Stimulated activated CD8-positive, alpha-beta memory T cell treated with anti-CD3 and anti-CD28 coated beads, Interleukin-2, amount 100 ng/mL, for 1 hour (primary cell): ENCODE measurements at places on chromosomes 1 and 21.

- DNase-seq, result no peak
Measured at GRCh38 chr1:186497651-186498050, 36.7 kb upstream of the PDC start.

- no peak for DNase-seq
Measured at GRCh38 chr1:36864182-36864822, 170.0 kb downstream of the GRIK3 start.

DNA sequence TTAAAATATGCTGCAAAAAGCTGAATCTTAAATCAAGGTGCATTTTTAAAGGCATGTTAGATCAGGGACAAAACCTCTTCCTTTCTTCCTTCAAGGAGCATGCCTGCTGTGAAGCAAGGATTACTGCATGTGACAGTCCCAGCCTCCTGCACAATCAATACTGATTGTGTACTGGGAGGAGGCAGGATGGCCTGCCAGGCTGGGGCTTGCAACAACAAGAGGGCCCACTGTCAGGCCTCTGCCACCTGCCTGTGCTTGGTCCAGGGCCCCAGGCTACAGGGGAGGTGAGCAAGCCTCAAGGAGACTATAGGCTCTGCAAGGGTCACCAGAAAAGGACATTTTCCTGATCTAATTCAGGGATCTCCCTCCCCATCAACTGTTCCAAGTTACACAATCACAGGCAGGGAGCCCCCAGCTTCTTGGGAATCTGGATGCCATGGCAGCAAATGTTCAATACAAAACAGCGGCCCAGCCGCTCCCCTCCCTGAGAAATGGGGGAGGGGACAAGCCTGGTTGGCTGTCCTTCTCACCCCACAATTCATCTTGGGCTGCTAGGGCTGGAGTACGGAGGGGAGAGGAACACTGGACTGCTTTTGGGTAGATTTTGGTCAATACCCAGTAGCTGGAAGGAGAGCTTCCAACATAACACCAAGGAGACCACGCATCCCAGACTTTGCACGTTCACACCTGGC lies 76.7 kb downstream of the SSBP3 start:
- DNase-seq, result no peak

DNA sequence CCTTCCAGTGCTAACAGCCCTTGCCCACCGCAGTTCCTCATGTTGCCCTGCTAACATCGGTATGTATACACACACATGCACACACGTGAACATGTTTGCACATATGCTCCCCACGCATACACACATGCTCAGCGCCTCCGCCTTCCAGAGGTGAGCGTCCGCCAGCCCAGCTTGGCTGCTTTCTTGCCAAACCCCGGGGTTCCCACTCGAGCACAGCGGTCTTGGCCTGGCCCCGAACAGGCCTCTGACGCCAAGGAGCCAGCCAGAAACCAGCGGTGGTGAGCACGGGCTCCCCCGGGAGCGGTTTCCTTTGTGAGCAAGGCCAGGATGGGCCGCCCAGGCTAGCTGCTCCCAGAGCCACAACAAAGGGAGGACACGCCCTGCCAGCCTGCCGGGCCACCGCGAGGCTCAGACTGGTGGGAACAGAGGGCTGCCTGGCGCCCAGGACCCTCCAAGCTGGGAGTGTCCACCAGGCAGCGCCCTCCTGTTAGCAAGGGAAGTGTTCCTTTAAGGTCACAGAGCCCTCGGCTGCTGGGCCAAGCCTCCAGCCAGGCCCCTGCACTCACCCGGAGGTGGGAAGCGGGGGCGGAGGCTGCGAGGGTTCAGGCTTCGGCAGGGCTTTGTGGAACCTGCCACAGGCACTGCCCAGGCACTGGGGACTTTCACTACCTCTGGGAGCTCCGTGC lies 65.4 kb downstream of the ALPL start:
- no peak for DNase-seq

- DNase-seq, result no peak
Measured at GRCh38 chr1:82401116-82401515, 600.4 kb downstream of the ADGRL2 start.

DNA sequence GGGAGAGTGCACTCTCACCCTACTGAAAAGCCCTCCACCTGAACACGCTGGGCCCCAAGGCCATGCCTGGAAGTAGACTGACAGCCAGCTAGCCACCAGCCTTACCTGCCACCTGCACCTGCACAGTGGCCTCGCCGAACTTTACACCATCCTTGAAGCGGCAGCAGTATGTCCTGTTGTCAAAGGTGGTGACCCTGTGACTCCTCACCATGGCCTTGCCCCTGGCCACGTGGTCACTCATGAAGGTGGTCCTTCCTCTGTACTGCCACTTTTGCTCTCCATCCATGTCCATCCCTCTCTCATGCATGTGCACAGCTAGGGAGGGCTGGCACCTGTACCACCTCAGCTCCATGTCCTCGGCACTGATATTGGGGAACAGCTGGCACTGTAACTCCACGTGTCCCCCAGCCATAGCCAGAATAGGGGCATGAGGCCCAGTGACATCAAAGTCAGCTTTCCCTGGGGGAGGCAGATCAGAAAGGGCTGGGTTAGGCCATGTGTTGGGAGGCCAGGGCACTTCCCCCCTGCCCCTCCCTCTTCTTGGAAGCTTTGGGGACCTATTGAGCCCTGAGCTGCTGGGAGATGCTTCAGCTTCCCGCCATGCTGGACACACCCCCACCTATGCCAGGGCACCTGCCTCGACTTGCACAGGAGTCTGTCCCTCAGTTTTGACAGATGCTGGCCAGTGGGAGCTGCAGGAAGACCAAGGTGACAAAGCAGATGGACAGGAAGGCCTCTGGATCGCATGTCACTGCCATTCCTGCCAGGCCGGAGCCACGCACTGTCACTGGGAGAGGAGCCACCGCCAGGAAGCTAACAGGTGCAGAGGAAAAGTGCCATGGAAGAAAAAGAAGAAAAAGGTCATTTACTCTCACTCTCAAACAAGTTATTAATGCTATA lies 24.6 kb downstream of the RNF187 start:
- DNase-seq, result no peak

DNA sequence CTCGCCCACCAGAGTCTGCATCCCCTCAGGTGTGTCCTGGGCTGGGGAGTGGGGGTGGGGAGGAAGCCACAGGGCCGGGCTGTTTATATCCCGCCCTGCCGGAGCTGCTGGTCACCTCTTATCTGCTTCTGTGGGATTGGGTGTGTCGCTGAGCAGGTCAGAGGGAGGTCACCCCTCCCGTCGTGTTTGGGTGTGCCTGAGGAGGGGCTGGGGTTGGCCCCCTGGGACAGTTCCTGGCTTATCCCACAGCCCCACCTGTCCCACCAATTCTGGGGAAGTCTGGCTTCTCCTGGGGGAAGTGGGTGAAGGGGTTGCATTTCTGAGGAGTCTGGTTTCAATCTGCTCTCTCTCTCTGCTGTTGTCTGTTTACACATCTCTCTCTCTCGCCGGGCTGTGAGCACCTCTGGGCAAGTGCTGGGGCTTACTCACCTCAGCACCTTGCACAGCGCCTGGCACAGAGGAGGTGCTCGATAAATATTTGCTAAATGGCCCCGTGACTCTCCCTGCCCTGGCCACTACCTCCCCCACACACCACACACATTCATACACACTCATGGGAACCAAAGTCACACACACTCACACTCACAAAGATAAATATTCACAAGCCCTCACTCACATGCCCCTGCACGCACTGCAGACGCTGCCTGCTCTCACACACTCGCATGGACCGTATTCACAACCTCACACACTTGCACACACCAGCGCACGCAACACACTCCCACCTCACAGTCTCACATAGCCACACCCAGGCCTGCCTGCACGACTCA lies 8.3 kb downstream of the ELF3 start:
- DNase-seq, result no peak

DNA sequence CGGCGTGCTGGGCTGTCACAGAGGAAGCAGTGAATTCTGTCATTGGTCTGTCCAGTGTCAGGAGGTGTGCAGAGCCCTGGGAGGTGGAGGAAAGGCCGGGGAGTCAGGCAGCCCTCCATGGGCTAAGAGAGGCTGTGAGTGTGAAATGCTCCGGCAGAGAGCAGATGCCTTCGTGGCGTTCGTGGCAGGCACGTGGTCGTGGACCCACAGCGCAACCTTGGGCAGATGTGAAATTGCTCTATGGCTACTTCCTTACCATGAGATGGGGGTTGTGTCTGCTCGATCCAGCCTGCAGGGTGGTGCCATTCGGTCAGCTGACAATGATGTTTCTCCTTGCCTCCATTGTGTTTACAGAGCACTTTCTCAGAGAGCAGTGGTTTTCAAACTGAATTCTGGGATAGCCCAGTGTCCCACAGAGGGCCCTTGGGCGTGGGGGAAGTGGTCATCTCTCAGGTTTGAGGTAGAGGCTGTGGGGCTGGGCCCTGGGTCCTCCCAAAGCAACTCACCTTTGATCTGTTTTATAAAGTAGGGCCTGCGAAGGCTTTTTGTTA lies 27.9 kb downstream of the TNFRSF1B start:
- no peak for DNase-seq

DNA sequence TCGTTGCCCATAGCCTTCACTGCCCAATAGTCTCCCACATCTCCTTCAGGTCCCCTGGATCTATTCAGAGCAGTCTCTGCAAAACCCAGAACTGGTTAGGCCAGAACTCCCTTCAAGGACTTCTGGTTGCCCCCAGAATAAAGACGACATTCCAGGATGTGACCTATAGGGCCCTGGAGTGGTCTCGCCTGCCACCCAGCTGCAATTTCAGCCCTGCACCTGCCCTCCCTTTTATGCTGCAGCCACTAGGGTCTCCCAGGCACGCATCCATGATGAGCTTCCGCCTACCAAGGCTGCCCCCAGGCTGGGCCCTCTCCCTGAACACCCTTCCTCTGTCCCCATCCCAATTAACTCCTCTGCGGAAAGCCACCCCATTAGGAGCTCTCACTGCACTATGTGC lies 7.2 kb upstream of the TSPEAR start:
- DNase-seq, result no peak

GRCh38 chr1:208194944-208195343 lies 49.2 kb downstream of the PLXNA2 start:
- DNase-seq, result no peak

- DNase-seq, result no peak
Measured at GRCh38 chr1:237327061-237327460, 285.1 kb downstream of the RYR2 start.

DNA sequence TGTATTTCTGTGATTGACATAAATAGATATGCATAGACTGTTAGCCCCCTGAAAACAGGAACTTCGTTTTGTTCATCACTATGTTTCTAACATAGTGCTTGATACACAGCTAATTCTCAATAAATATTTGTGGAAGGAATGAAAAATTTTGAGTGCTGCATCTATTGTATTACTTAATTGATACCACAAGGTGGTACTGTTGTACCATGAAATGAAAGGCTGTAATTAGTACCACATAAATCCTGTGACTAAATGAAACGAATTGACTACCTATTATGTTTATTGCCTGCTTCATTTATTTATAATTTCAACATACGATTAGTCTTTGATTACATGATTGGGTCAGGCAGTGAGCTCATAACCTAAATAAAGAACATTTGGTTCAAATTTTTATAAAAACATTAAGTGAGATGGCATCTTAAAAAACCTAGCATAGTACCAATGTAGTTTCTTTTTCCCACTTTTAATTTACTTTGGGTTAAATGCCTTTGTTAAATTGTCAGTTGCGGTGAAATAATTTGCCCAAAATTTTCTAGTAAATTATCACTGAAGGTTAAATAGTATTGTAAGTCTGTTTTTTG lies 15.0 kb upstream of the TGFB2 start:
- no peak for DNase-seq

DNA sequence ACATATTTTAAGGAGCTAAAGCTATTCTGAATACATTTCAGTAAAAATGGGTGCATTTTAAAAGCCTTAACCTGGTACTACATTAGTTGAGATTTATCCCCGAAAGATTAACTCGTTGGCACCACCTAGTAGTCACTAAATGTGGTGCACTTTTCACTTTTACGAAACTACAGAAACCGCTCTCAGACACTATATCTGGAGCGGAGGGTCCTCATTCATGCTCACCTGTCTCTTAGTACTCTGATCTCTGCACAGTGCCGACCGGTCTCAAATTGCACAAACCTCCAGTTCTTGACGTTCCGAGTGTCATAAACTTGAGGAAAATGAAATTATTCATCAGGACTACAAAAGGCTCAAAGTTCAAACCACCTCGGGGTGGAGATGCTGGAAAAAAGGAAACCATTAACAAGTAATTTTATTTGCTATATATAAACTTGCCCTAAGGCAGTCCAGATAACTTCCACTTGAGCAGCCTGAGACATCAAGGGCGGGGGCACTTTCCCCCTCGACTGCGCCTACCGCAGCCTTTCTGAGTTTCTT lies 722 bp downstream of the LZIC start:
- DNase-seq, result no peak
